ENCODE measurements at places on chromosomes 12 and 14.

GRCh38 chr12:129127771-129128170 is 274.5 kb downstream of the GLT1D1 start:
- DNase-seq, result no peak

- DNase-seq, result no peak
Observed at GRCh38 chr14:50607181-50607580, 47.2 kb downstream of the ATL1 start.

DNA sequence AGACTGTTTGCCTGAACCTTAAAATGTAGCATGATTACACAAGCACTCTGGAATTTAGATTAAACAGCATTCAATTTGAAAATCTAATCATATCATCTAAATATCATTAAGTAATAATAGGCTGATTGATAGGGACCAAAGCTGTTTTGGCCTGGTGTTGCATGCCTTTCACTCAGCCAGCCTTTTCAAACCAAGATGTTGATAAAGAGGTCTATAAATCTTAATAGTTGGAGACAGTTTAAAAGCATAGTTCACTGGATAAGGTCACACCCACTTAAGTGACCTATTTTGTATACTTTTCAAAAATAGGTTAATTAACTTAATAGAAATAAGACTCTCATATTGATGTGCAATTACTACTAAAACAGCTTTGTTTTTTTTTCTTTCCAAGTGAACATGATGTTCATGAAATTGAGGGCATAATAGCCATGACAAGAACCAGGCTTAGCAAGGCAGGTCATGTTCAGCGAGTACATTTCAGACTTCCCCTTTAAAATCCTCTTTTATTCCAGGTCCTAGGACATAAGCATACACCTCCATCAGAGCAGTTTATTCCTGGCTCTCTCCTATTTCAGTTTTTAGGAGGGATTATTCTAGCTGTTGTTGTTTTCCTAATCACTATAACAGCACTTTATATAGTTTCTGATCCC is 349.0 kb downstream of the RAD51B start:
- no peak for DNase-seq

- DNase-seq, result no peak
Observed at GRCh38 chr12:99066726-99067125, 421.6 kb downstream of the APAF1 start.

- DNase-seq, result no peak
Observed at GRCh38 chr12:75816897-75817296, 214.7 kb downstream of the PHLDA1 start.

- DNase-seq, result peak; percentile 64
Observed at GRCh38 chr12:121773011-121773777, 20.3 kb downstream of the RHOF start.

- no peak for DNase-seq
Observed at GRCh38 chr12:30188602-30189326, 405.0 kb upstream of the TMTC1 start.

DNA sequence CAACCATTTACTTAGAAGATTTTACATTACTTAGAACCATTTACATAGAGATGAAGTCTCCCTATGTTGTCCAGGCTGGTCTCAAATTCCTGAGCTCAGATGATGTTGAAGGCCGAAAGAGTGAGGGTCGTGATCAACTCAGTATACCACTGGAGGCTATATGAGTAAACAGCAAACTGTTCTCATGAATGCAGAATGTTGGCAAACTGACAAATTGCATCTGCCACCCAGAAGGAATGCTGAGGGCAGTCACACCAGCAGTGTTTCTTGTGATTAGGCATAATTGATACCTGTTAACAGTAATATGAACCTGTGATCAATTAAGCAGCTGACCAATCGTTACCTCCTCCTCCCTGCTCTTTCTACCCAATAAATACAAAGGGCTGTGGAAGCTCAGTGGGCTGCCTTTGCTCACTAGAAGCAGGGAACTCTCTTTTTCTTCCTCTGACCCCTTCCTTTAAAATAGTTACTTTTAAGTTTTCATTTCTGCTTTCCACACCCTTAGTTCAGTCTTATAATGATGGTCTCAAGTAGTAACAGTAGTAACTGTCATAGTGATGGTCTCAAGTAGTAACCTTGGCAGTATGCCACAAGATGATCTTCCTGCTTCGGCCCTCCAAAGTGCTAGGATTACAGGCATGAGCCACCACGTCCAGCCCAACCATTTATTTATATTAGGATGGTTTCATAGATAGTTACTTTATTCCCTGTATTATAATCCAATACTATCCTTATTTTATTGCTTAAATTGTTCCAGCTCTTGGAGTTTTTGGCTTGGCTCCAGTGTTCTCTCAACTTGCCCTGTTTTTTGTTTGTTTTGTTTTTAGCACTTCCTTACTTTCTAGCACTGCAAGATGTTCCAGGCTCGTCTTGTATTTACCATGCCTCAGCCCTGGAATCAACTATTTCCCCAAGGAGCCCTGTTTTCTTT is 25.8 kb downstream of the LIMA1 start:
- no peak for DNase-seq

DNA sequence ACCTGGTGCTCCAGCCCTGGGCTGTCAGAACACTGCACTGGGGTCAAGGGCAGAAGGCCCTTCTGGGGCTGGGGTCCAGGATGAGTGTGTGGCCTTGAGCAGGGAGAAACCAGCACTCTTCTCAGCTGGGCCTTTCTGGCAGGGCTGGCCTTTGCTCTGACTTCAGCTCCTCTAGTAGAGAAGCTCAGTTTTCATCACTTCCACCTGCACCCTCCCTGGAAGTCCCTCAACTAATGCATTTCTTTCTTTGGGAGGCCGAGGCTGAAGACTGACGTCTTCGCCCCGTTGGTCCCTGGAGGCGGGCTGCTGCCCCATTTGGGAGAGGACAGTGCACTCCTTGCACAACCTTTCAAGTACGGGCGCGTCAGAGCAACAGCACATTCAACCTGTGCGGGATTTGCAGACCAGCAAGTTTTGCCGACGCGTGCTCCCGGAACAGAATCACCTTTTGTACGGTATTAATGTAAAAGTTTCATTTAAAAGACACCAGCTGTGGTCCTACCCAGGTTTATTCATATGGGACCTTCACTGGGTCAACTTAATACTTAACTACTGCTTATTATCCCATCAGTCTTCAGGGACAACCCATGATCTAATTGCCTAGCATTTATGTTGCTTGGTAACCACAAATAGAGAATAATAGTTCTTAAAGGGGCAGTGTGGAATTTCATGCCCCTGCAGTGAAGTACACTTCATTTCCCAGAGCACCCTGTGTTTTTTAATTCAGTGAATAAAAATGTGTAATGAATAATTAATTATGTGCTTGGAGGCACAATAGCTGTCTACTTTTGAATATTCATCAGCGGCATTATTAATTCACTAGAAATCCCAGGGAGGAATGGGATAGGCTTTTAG is 134.8 kb upstream of the VRK1 start:
- DNase-seq, result no peak

DNA sequence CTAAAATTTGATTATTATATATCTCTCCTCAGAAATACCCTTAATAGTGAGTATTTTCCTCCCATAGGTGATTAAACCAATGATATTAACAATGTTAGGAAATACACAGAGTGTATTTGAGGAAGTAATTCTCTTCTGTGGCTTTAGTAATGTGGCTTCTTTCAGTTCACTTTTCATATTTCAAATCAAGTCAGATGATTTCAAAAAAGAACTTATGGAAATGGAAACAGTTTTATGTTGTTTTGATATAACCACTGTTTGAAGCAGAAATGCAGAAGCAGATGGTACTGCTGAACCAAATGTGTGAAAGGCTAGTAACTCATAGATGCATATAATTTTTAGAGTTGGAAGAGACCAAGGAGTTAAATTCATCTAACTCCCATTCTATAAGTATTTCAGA is 1.9 kb upstream of the GPR33 start:
- DNase-seq, result no peak

- no peak for DNase-seq
Observed at GRCh38 chr12:62247281-62248045, 12.7 kb upstream of the USP15 start.

GRCh38 chr12:88253371-88253978 is 111.4 kb downstream of the TMTC3 start:
- DNase-seq, result no peak

GRCh38 chr12:29516431-29516875 is 19.0 kb upstream of the OVCH1 start:
- no peak for DNase-seq

- DNase-seq, result peak; percentile 69
Observed at GRCh38 chr14:39368261-39368959, 63.8 kb downstream of the FBXO33 start.

- no peak for DNase-seq
Observed at GRCh38 chr12:109304485-109304884, 4.6 kb downstream of the FOXN4 start.

GRCh38 chr12:60257063-60257462 is 661.2 kb downstream of the SLC16A7 start:
- no peak for DNase-seq

GRCh38 chr12:49455501-49455900 is 83.3 kb upstream of the KCNH3 start:
- DNase-seq, result no peak

GRCh38 chr12:110704750-110705149 is 15.8 kb upstream of the HVCN1 start:
- peak; percentile 72 for DNase-seq

DNA sequence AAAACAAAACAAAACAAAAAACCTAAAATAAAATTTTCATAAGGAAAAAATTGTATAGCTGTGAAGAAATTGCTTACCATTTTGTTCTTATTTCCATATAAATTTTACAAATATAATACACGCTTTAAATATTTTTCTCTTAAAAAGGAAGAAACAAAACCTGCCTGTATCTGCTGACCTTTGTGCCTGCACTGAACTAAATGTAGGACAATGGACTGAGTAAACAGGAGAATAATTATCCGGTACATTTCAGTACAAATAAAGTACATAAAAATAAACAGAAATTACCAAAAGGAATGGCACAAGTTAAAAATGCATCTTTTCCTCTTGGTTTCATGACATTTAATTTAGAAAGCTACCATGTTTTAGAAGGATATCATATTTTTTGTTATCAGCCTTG is 112.3 kb downstream of the DNAI7 start:
- DNase-seq, result no peak

GRCh38 chr14:57712698-57713097 is 153.2 kb downstream of the SLC35F4 start:
- no peak for DNase-seq

DNA sequence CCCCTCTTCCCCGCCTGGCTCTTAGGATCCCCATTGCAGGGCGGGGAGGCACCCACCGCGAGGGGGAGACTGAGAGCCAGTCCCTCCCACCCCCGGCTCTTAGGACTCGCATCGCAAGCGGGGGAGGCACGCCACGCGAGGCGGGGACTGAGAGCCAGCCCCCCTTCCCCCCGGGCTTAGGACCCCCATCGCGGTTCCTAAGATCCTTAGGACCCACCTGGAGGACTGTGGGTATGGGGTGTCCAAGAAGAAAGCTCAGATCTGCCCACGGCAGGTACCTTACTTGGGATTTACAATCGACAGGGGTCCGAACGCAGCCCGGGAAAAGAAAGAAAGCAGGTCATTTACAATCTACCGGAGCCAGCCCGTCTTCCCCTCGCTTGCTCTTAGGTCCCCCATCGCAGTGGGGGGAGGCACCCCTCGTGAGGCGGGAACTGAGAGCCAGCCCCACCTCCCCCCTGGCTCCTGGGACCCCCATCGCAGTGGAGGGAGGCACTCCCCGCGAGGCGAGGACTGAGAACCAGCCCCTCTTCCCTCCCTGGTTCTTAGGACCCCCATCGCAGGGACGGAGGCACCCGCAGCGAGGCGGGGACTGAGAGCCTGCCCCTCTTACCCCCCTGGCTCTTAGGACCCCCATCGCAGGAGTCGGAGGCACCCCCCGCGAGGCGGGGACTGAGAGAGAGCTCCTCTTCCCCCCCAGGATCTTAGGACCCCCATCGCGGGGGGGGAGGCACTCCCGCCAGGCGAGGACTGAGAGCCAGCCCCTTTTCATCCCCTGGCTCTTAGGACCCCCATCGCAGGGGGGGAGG is 43.7 kb downstream of the DDX11 start:
- peak; percentile 86 for DNase-seq

GRCh38 chr14:53042480-53042879 is 91.6 kb upstream of the FERMT2 start:
- no peak for DNase-seq

GRCh38 chr14:105223770-105224544 is 24.4 kb upstream of the BTBD6 start:
- no peak for DNase-seq

GRCh38 chr12:16072678-16073077 is 161.5 kb downstream of the DERA start:
- DNase-seq, result no peak

- no peak for DNase-seq
Observed at GRCh38 chr12:2640281-2640680, 154.5 kb upstream of the FKBP4 start.

DNA sequence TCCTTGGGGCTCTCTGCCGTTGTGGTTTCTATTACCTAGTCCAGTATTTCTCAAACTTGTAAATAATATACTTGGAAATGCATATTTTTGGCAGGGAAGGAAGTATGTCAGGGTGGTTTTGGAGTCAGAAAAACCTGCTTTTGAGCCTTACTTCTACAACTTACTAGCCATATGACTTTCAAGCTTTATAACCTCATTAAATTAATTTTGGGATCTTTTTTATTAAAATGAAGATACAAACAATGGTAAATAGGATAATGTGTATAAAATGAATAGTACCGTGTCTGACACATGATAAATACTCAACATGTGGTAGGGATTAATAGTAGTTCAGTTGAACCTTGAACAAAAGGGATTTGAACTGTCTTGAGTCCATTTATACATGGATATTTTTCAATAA is 406.3 kb downstream of the ATP23 start:
- DNase-seq, result no peak

DNA sequence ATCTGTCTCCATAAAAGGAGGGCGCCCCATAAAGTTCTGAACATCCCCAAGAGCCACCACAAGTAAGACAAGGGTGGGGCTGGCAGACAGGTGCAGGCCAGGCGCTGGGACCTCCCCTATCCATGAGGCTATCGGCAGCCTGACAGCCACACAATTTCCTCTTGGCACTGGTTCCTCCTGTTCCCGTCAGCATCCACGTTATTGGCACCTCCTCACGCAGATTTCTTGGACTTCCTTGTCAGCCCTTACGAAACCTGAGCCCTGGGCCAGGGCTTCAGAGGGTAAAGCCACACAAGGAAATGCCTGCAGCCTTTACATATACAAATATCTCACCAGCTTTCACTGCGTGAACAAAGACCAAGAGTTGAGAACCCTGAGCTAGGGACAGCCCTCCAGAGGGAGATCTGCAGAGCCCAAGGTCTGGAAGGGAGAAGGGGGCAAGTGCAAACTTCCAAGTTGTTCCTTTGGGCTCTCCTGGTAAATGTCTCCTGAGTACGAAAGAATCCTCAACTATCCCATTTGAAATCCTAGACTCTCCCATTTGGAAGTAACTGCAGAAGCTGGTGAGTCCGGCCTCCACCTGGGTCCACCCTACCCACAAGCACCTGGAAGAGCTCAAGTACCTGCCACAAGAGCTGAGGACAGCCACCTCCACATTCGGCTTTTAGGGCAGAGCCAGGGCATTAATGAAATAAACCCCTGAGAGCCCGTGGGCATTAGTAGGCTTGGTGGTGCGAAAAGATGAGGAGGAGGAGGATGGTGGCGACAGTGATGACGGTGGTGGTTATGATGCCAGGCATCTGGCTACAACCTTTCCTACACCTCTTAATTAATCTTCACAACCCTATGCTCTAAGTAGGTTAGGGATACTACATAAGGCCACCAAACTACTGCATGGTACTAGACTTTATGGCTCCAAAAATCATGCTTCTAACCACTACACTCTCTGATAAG is 5.5 kb upstream of the TC2N start:
- DNase-seq, result no peak

GRCh38 chr12:76014007-76014406 is 17.6 kb downstream of the PHLDA1 start:
- no peak for DNase-seq
